ENCODE measurements at places on chromosomes 3 and 15. TPM values are rescaled to one million over a fixed set of nuclear protein-coding genes. Genes with fewer than 3 reads are reported as not detected.

SLC28A2 gene
- not detected for total RNA-seq

SI gene
- under 0.01 TPM for total RNA-seq

IQCH gene
- 7.8 TPM for total RNA-seq

SLC12A8 gene
- 5.8 TPM for total RNA-seq

STAC gene
- 13.8 TPM for total RNA-seq

CLRN1 gene
- not detected for total RNA-seq

GPR176 gene
- total RNA-seq = 30.2 TPM

ALDH1A2 gene
- 7.4 TPM for total RNA-seq

NAA50 gene
- total RNA-seq = 73.6 TPM

RPN1 gene
- total RNA-seq = 245 TPM

CDHR4 gene
- 0.23 TPM for total RNA-seq

TP63 gene
- total RNA-seq = 0.23 TPM

LMLN gene
- 15.0 TPM for total RNA-seq

RYR3 gene
- 23.1 TPM for total RNA-seq

RRP9 gene
- 12.9 TPM for total RNA-seq

NAALADL2 gene
- 20.3 TPM for total RNA-seq

CADM2 gene
- 172 TPM for total RNA-seq

RAB27A gene
- 4.6 TPM for total RNA-seq

IL12A gene
- 1.4 TPM for total RNA-seq

PPP1R14D gene
- total RNA-seq = not detected

ALPK3 gene
- 2.5 TPM for total RNA-seq

NRROS gene
- 0.92 TPM for total RNA-seq
